Activated CD4-positive, alpha-beta T cell treated with anti-CD3 and anti-CD28 coated beads, Interleukin-2, amount 50 U/mL, for 4 hours (primary cell): ENCODE measurements at places on chromosomes 7 and 10.

DNA sequence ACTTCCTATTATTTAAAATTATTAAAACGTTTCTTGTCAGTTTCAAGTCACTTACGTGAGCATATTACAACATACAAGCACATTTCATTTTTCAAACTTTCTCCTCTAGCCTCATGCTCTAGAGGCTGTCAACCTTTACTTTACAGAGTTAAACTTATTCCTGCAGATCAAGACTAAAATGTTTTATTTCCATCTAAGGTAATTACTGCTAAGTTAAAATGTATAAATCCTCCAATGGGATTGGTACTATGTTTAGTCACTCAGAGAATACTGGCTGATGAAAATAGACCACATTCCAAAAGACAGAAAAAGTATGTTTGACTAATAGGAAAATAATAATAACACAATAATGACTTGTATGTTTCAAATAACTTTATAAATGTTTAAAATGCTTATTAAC lies 8.4 kb upstream of the TRDMT1 start:
- no peak for DNase-seq

DNA sequence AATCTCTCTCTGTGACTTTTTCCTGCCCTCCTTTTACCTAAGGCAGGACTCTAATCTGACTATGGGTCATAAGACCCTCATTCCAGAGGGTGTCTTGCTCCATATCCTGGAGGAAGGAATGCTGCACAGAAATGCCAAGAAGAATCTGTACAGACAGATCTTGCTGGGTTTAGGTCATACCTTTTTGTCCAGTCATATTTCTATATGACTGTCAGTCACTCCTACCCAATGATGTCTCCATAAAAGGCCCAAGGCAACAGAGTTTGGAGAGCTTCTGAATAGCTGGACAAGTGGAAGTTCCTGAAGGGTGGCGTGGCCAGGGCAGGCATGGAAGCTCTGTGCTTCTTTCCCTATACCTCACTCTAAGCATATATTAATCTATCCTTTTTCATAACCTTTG lies 47.5 kb downstream of the FEZF1 start:
- no peak for DNase-seq

GRCh38 chr7:109092268-109092667 lies 522.6 kb downstream of the DNAJB9 start:
- no peak for DNase-seq

- DNase-seq = no peak
Observed at GRCh38 chr10:69630651-69631400, 779 bp downstream of the FAM241B start.

GRCh38 chr10:89575031-89575430 lies 39.6 kb upstream of the SLC16A12 start:
- no peak for DNase-seq

GRCh38 chr7:16904076-16904475 lies 22.3 kb upstream of the AGR3 start:
- DNase-seq = no peak

DNA sequence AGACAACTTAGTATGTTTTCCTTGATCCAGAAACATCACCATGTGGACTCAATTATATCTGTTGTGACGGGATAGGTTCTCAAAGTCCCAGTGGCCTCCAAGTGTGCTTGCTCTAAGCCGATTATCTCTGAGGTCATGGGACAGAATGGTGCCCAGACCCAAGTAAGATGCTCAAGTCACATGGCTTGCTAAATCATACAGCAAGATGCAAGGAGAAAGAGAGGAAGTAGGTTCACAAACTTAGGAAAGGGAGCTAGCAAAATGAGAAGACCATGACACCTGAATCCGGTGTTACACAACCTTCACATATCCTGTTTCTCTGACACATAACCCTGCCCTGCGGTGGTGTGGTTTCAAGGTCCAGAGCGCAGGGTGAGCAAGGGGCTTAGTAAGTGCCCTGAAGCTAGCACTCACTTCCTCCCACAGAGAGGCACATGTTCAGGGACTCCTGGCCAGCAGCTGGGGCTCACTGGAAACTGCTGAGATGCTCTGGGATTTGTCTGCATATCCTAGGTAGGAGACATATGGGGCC lies 590.9 kb upstream of the ANKRD30A start:
- DNase-seq = no peak

GRCh38 chr7:68564306-68565135 lies 1033.8 kb upstream of the AUTS2 start:
- DNase-seq = no peak

DNA sequence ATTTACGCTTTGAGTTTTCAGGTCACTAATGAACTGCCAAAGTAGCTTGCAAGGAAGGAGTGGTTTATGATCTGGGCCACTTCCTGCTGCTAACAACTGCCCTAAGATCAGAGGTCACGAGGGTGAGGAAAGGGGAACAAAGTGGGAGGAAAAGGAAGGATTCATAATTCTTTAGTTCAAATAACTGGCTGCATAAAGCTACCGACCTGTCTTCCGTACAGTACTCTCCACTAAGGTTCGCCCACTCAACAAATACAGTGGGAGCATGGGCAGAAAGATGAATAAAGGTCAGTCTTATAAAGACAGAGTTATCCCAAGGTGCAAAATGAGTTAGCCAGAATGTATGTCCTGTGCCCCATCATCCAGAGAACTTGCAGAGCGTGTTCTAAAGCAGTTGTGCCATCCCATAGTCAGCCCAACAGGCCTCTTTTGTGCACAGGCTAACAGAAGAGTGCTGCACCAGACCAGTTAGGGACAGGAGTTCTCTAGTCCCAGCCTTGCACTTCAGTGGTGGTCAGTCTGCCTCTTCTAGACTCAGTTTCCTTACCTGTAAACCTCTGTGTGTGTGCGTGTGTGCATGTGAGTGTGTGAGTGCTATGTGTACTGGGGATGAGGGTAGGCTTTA lies 65.9 kb downstream of the CREB3L2 start:
- no peak for DNase-seq

DNA sequence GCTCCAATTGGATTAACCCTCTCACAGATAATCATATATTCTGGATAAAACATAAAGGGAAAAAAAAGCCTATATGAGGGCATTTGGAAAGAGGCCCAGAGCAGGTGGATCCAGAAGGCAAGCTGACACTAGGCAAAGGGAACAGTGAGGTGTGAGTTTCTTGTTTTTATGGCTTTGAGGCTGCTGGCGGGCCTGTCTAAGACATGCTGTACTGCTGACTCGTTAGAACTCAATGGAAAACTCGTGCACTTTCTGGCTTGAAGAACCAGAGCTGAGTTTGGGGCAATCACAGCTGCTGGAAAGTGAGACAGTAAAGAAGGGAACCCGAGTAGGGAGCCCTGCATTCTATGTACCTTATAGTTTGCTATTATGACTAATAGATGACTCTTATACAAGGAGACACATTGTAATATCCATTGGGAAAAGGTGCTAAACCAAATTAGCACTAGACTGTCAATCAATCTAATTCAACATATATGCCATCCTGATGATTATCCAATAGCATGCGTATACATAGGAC lies 637.1 kb downstream of the GATA3 start:
- no peak for DNase-seq

- no peak for DNase-seq
Observed at GRCh38 chr10:100019787-100020141, 10.0 kb upstream of the DNMBP start.

GRCh38 chr10:30893208-30893607 lies 138.5 kb downstream of the ZNF438 start:
- no peak for DNase-seq

DNA sequence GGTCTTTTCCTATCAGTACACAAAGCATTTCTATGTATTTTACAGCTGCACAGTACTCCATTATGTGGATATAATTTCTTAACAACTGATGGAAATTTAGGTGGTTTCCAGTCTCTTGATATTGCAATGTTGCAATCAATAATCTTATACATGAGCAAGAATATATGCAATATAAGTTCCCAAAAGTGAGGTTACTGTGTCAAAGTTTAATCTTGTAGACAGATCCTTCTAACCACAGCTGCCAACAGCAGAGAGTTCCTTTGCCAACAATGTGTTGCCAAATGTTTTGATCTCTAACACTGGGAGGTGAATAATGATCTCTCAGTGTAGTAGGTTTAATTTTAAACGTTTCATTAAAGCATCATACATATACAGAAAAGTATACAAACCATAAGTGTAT lies 54.5 kb downstream of the CUL2 start:
- DNase-seq = no peak

DNA sequence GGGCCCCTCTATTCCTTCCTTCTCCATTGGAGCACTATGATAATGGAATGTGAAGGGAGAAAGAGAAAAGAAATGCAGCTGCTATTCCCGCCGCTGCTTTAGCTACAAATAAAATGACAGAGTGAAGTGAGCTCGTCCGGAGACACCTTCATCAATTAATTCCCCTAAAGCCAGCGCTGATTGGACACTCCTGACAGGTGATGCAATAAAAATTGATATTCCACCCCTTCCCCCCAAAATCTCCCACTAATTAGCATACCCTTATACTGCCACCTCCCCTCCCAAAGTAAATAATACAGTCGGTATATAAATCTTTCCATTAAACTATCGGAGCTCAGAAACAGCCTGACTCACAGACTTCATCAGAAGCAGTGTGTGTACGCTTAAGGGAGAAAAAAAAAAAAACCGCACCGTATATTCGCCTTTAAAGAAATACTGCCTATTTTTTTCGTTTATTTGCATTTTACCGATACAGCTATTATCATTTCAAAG lies 7.3 kb downstream of the SKIDA1 start:
- DNase-seq = no peak

- DNase-seq = no peak
Observed at GRCh38 chr7:152760854-152761748, 1.5 kb downstream of the ACTR3B start.

GRCh38 chr10:62581351-62581750 lies 207.2 kb downstream of the ZNF365 start:
- DNase-seq = no peak

GRCh38 chr7:146661435-146661834 lies 544.8 kb downstream of the CNTNAP2 start:
- no peak for DNase-seq

- DNase-seq = no peak
Observed at GRCh38 chr7:23012908-23013714, 819 bp downstream of the HYCC1 start.

DNA sequence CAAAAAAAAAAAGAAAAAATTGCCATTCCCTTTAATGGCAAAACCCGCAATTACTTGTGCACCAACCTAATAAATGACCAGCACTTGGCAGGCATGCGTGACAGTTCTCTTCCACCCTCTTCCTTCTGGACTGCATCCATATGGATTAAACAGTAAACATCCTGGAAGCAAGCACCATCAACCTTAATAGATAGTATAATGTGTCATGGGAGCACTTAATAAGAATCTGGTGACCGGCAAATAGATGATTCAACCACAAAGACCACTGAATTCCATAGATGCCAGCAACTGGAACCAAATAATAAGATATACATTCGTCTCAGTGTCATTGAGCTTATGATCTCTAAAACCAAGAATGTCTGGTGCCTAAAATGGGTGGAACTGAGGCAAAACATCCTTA lies 610.2 kb downstream of the CALN1 start:
- no peak for DNase-seq

DNA sequence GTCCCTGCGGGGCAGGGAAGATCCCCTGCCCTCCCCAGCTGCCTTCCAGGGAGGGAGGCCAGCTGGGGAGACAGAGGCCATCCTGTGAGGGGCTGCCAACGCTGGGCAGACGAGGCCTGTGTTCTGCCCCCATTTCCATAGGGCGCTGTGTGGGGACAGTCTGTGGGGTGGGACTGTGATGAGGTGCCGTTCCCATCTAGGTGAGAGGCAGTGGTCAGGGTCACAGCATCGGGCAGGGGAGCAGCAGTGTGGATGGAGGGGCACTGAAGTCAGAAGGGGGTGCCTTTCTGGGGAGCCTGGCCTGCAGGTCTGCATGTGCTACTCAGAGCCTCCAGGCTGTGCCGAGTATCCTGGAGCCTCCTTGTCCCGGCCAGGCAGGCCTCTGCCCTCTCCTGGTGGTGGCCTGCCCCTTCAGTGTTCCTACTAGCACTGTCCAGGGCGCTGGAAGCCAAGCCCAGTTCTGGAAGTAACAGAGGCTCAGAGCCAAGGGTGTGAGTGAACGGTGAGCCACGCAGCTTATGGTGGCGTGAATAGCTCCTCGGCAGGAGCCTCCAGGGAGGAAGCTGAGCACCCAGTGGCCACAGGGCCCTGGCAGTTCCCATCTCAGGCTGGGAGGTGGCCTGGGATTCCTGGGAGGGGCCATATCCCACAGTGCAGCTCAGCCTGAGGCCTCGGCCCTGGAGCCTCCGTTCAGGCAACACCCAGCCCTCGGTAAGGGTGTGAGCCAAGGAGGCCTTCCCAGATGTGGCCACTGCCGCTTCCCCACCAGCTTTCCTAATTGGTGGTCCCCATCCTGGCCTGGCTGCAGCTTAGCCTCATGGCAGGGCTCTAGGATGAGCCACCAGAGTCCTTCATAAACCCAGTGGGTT lies 23.3 kb upstream of the CSGALNACT2 start:
- DNase-seq = no peak

- DNase-seq = no peak
Observed at GRCh38 chr7:48011951-48012350, 17.0 kb downstream of the SUN3 start.

GRCh38 chr7:1019789-1020610 lies 24.3 kb upstream of the GPR146 start:
- no peak for DNase-seq

DNA sequence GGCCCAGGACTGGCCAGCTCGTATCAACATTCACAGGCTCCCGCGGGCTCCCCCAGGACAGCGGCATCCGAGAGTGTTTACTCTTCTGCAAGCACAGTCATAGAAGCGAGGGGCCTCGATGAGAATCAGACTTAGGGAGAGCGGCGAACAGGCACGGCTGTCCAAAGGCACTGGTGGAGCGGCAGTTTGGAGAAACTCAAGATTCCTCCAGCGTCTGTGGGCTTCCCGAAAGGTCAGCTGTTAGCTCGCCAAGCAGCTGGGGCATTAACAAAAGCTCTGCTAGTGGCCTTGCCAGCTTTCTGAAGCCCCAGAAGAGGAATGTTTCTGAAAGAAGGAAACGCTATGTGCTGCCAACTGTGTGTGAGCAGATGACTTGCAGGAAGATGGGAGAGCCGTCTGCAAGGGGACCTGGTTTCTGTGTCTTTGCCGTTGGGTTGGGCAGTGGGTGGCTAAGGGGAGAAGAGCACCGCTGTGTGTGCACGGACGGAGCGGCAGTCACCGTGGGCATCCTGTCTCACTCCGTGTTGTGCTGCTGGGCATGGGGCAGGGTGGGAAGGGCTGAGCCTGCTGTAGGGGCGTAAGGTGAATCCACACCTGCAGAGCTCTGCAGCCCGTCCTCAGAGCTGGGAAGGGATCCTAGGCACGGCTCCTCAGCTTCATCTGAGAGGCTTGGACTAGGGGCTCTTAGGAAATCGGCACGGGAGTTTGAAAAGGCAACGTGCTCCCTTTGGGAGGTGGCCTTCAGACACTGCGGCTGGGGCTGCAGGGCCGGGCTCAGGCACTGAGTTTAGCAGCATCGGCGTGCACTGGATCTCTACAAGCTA lies 42.1 kb downstream of the AMZ1 start:
- DNase-seq = no peak
